ENCODE measurements at places on chromosomes 3 and 15. TPM values are rescaled to one million over a fixed set of nuclear protein-coding genes. Genes with fewer than 3 reads are reported as not detected.
A peak's percentile ranks its signal among the peaks of the same experiment; 100 is the strongest.

STXBP5L gene
- total RNA-seq, result not detected

HYAL3 gene
- total RNA-seq, result 6.6 TPM

ARGFX gene
- total RNA-seq, result not detected

GOLGA6L7 gene
- total RNA-seq, result not detected

- no peak overlapping the region for H3K4me3 ChIP-seq
- no peaks in the 10 kb centered on the region for H3K36me3 ChIP-seq
- H3K27ac ChIP-seq, result no peak overlapping the region
- H3K4me1 ChIP-seq, result no peaks in the 10 kb centered on the region
Measured at GRCh38 chr3:134345202-134345601, 29.0 kb downstream of the AMOTL2 start.

DNA sequence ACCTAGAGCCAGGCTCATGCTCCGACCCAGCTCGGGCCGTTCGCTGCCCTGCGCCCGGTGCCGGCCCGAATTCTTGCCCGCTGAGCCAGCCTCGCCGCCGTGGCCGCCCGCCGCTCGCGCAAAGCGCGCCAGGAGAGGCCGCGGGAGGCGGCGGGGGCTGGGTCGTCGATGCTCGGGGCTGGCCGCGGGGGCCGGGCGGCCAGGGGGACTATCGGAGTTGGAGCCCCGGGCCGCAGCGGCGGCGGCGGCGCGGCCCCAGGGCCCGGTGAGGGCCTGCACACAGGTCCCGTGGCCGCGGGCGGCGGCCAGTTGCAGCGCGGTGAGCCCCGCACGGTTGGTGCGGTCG is 1.1 kb downstream of the ANKRD63 start:
- peak overlapping the region; percentile 46 for H3K4me3 ChIP-seq
- H3K4me1 ChIP-seq, result peaks cover 12% of the 10 kb centered on the region
- no peaks in the 10 kb centered on the region for H3K27me3 ChIP-seq
- no peaks in the 10 kb centered on the region for H3K36me3 ChIP-seq
- DNase-seq, result no peak
- H3K27ac ChIP-seq, result no peak overlapping the region
